PC-3 (cell line): ENCODE measurements at places on chromosomes 1 and 21.
A peak's percentile ranks its signal among the peaks of the same experiment; 100 is the strongest.

GRCh38 chr21:34073749-34074282 is 438 bp downstream of the MRPS6 start:
- DNase-seq: peak; percentile 34

DNA sequence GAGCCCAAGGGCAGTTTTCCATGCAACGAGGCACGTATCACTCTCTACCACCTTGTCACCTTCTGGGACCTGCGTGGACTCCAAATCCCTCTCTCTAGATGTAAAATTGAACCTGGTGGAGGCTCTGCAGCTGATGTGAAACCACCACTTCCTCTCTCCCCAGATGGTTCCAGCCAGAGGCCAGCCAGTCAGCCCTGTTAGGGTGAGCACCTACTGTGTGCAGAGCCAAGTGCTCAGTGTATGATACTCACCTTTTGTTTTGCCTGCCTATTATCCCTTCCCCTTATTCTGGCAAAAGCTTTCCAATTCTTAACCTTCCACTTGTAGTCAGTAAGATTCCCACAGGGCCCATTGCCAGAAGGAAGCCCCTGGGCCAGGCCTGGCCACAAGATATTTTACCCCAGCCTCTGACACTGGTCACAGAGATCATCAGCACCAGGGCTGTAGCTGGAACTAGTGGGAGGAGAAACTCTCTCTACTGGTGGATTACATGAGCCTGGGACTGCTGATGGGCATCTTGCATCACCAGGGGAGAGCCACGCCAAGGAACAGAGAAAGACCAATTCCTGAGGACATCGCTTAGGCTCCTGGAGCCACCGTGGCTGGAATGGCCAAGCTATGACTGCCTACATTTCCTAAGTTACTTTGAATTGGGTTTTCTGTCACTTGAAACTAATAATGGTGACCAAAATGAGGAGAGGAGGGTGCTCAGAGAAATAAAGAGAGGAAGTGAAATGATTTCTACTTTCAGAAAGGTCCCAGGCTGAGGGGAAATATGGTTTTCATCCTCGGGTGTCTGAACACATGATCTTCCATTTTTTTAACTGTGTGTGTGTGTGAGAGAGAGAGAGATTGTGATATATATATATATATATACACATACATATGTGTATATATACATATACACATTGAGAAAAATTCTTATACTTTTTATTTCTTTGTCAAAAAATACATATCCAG is 26.6 kb upstream of the RD3 start:
- DNase-seq: no peak

DNA sequence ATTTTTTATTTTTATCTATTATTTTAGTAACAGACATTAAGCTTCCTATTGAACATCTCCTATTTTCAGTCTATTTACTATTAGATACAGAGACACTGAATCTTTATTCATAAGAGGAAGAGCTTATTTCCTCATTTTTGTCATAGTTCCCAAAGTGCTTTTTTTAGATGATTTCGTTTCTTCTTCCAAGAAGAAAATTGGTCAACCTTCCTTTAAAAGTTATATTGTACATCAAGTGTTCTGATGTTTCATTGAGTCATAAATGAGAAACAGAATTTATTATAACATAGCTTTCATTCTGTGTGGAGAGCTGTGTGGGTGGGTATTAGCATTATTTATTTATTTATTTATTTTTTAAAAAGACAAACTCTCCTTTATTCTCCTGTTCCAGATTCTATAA is 50.6 kb upstream of the BACH1 start:
- no peak for DNase-seq

GRCh38 chr1:46529031-46529630 is 22.3 kb downstream of the KNCN start:
- DNase-seq: peak; percentile 40

- DNase-seq: peak; percentile 83
Observed at GRCh38 chr1:116667575-116668105, at the start of gene IGSF3. IGSF3 (minus strand) TSS chr1:116667733; CDS start chr1:116666326, 1,407 bp downstream.

GRCh38 chr1:235650341-235651169 is 971 bp upstream of the GNG4 start:
- DNase-seq: no peak

GRCh38 chr1:88504601-88505000 is 179.5 kb upstream of the PKN2 start:
- DNase-seq: no peak

DNA sequence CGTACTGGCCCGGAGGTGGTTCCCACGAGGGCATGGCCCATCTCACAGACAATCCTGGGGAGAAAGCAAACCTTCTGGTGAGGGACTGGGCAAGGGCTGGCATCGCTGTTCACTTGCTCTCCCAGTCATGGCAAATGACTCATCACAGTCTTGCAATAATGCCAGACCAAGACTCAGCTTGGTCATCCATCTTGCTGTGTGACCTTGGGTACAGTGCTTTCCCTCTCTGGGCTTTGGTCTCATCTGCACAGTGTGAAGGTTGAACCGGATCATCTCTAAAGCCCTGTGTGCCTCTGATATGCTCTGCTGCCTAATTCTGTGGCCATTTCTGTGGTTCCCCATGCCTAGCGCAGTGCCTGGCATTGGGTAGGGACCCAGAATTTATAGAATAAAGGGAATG is 143.6 kb upstream of the CD34 start:
- DNase-seq: peak; percentile 48

DNA sequence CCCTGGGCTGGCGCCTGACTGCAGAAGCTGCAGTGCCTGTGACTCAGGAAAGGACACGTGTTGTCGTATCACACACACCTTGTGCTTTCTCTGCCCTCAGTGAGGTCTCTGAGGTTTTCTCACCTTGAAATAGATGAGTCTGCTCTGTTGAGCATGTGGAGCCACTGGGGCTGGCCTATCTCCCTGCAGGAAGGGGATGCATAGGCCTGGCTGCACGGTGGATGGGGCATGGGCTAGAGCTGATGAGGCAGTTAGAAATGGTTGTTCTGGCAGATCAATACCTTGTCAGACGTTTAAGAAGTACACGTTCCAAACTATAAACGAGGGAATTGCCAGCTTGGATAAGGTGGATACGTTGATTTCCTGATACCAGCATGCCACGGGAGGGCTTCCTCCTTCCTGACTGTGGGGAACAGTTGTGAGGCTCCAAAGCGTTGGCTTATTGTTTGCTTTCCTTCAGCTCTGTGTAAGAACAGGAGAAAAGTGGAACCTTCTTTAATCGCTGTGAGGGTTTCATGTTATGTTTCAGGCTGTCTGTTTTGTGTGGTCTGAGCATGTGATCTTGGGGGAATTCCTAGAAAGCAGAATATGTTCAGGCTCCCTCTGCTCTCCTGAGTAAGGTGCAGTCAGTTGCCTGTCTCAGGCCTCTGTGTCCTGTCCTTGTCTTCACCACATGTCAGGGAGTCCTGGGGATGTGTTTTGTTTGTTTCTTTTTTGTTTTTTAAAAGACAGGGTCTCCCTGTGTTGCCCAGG is 44.8 kb downstream of the PCNT start:
- no peak for DNase-seq

DNA sequence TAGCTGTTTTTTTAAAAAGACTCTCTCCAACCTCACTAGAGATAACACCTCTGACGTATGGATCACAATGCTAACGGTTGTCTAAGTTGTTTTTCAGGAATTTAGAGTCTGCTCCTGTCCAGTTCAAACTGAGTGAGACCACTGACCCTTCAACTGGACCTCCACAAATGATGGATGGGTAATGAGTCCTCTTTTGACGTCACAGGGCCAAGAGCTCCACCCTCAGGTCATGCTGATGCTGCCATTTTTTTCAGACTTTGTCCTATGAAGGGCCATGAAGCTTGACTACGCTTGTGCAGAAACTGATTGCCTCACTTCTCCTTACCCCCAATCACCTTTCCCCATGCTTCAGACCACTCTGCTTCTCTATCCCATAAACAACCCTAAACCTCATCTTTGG is 16.6 kb downstream of the GRIK3 start:
- DNase-seq: no peak

DNA sequence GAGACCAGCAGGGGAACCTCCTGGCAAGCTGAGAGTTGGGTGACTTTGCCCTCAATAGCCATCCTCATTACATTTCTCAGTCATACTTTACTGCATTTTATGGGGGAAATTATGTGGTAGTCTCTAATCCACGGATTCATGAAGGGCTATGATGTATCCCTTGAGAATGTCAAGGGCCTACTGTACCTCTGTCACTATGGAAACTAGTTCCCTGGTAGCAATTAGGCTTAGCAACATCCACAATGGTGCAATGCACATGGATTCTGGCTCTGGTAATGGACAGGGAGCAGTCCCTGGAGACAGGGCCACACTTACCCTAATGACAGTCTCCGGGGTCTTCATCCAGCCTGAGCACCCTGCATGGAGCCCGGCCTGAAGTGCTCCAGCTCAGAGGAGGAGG is 26.5 kb downstream of the LRRN2 start:
- peak; percentile 15 for DNase-seq

GRCh38 chr1:15939181-15940109 is 36.5 kb downstream of the ZBTB17 start:
- DNase-seq: peak; percentile 34

- DNase-seq: peak; percentile 49
Observed at GRCh38 chr1:36306210-36306901, at the start of gene SH3D21. SH3D21 (plus strand) TSS chr1:36306368; CDS start chr1:36306421, 53 bp downstream.

DNA sequence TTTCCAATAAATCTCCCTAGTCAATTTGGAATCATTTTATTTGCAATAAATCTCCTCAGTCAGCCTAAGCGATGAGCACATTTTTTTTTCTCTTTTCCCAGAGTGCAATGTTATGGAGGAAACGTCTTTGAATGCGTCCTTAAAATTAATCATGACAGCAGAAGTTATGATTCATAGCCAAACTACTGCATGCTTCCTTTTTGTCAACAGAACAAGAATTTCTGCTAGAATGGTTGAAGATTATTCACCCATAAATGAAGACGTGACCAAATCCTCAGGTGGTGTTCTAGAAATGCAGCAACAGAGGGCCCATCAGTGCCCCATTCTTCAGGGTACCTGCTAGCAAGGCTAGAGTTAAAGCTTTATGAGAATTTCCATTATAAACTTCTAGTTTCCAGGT is 407.9 kb upstream of the PKN2 start:
- peak; percentile 79 for DNase-seq

DNA sequence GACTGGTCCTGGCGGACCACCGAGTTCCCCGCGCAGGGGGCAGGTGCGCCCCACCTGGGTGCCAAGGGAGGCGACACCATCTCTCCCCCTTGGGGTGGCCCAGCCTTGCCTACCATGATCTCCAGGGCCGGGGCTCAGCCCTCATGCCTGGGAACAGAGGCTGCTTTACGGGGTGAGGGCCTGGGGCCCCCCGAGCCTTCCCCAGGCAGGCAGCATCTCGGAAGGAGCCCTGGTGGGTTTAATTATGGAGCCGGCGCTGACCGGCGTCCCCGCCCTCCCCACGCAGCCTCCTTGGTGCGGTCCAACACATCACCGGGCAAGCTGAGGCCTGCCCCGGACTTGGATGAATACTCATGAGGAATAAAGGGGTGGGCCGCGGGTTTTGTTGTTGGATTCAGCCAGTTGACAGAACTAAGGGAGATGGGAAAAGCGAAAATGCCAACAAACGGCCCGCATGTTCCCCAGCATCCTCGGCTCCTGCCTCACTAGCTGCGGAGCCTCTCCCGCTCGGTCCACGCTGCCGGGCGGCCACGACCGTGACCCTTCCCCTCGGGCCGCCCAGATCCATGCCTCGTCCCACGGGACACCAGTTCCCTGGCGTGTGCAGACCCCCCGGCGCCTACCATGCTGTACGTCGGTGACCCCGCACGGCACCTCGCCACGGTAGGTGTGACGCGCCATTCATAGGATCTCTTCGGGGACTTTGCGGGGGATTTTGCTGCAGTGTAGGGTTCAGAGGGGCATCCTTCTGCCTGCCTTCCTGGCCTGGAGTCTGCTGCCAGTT is 38.2 kb downstream of the TP73 start:
- no peak for DNase-seq

GRCh38 chr21:45226540-45227326 is 61.0 kb downstream of the POFUT2 start:
- DNase-seq: peak; percentile 23

DNA sequence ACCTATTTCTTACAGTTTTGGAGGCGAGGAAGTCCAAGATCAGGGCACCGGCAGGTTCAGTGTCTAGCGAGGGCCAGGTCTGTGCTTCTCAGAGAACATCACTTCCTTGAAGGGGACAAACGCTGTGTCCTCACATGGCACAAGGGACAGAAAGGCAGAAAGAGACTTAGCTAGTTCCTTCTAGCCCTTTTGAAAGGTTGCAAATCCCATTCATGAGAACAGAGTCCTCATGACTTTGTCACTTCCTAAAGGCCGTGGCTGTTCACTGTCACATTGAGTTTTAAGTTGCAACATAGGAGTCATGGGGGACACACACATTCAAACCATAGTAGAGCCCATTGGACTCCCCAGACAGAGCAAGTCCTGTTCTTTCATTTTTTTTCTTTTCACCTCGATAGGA is 27.4 kb downstream of the PER3 start:
- no peak for DNase-seq

DNA sequence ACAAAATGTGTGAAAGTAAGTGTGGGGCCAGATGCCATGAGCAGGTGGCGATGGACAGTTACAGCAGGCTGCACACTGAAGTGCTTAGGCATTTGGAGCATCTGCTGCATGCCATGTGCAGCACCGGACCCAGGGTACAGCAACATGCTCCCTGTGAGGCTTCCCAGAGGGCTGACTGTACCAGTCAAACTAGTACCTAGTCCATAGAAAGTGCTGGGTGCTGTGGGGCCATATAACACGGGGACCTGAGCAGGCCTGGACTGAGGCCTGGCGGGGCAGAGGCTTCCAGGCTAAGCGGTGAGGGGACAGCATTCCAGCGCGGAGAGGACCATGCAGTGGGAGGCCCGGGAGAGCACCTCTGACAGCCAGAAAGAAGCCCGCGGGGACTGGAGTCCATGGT is 29.9 kb upstream of the PKP1 start:
- DNase-seq: no peak

DNA sequence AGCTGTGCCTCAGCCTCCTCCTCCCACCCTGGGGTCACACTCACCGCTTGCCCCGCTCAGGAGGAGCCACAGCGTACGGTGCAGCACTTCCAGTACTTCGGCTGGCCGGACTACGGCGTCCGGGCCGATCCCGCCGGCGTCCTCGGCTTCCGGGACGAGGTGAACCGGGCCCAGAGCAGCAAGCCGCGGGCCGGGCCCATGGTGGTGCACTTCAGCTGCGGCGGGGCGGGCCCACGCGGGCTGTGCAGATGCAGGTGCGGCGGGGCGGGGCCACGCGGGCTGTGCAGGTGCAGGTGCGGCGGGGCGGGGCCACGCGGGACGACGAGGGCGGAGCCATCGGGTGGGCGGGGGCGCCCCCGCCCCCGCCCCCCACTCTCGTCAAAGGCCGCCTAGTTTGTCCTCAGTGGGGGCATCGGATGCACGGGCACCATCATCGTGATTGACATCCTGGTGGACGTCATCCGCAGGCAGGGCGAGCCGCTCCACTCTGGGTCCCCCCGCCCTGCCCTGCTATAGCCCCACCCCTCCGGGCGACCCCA is 5.5 kb downstream of the RNF223 start:
- peak; percentile 93 for DNase-seq

GRCh38 chr1:44835738-44836675 is 7.0 kb downstream of the PTCH2 start:
- peak; percentile 85 for DNase-seq

- no peak for DNase-seq
Observed at GRCh38 chr1:111599781-111600693, 19.6 kb upstream of the RAP1A start.

GRCh38 chr1:147142886-147143285 is 29.4 kb downstream of the PRKAB2 start:
- DNase-seq: no peak
